Astrocyte (in vitro differentiated cells and primary cell): ENCODE measurements at places on chromosomes 3 and 15.

- DNase-seq, result no peak
Measured at GRCh38 chr3:128279601-128279880, 126.3 kb downstream of the EEFSEC start.

- DNase-seq, result no peak
Measured at GRCh38 chr3:80994767-80995166, 766.7 kb downstream of the GBE1 start.

DNA sequence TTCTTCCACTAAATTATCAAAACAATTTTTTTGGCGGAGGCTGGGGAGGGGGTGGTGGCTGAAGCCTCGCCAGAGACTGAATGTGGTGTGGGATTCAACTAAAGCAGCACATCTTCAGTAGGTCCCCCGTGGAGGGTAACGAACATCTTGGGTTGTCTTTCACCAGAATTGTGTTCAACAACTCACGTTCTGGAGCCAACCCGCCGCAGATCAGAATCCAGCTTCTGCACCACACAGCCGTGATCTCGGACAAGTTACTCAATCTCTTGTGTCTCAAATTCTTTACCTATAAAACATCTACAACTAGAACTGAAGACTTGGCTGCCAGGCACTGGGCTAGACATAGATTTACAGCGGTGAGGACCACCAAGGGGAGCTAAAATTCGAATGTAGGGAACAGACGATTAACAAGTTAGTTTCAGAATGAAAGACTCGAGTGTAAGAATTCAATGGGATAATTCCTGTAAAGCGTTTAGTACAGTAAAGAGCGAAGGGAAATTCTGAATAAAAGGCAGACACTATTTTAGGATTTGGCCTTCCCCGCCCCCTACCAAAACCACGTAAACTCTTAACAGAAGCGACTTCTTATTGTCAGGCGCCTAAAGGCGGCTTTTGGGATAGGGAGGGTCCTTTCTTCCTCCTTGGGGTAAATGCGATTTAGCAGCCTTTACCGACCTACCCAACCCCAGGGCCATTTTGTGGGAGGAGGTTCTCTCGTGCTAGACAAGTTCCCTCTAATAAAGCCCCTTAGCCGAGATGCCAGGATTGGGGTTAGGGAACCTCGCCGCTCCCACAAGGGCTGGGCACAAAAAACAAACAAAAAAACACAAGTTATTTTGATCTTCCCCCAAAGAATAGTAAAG, 697 bp upstream of the RAB5A start:
- peak; percentile 8 for DNase-seq

DNA sequence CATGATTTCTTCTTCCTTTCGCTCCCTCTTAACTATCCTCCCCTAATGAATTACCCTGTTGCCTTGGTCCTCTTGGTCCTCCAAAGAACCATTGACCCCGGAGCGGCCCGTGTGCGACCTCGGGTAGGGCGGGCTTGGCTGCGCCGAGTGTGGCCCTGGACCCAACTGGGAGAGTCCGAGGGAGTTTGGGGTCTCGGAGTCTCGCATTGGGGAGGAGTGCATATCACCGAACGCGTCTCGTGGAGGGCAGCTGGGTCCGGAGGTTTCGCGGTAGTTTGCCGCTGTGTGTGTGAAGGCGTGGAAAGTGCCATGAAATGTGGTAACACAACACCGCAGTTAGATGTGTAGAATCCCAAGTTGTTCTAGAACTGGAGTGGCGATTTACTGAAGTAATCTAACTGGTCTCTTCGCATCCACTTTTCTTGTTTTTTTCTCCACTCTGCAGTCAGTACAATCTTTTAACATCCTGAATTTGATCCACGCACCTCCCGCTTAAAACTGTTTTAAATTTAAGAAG, 363 bp downstream of the GTF2E1 start:
- DNase-seq, result peak; percentile 36

- DNase-seq, result no peak
Measured at GRCh38 chr3:114639171-114639570, 345.3 kb downstream of the TIGIT start.
